LoVo (cell line): ENCODE measurements at places on chromosomes 12 and 14.

GRCh38 chr12:25248137-25248536, 2.6 kb downstream of the KRAS start:
- no peak for DNase-seq

GRCh38 chr12:110365489-110366320, 37.8 kb downstream of the ANAPC7 start:
- DNase-seq, result no peak

GRCh38 chr14:30317729-30318128, 241.2 kb upstream of the G2E3 start:
- no peak for DNase-seq

DNA sequence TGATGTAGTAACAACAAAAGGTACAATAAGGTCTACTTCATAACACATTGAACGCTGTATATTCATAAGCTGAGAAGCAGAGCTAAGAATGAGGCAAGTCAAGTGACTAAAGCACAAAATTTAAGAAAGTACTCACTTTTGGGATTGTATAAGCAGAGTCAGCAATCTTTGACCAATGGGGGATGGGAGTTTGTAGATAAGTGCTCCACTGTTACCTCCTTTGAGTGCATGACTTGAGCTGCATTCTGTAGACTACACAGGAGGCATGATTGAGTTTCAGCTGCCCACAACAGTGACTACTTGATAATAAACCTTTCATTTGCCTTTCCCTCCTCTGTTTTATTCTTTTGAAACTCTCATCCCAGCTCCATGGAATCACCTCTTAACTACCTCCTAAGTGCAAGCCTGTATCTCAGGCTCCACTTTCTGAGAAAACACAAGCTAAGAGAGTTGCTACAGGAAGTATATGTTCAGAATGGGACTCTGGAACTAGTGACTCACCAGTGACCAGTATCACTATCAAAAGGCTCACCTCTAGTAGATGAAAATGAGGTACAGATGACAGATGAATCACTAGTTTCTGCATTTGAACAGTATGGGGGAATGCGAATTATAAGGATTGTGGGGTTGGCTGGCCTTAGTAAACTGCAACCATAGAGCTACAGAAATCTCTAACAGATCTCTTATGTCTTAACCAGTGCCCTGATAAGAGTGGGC, 49.2 kb downstream of the SLC35F4 start:
- no peak for DNase-seq

GRCh38 chr12:120726961-120727360, 1.3 kb downstream of the ACADS start:
- no peak for DNase-seq

- no peak for DNase-seq
Measured at GRCh38 chr12:62860501-62861411, 74.2 kb downstream of the PPM1H start.

DNA sequence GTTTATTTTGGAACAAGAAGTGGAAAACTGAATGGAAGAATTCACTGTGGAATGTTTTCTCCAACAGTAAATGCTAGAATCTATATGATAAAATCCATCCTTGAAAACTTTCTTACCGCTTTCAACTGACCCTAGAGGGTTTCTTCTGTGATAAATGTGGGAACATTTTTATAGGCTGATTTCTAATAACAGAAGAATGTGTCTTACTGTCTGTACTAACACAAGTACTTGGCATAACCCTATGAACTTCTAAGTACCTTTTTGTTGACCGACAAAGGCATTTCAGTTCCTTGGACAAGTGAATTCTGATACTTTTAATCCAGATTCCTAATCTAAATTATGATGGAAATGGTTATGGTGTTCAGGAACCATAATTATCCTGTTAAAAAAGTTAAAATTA, 1109.7 kb upstream of the FLRT2 start:
- no peak for DNase-seq

- DNase-seq, result no peak
Measured at GRCh38 chr12:89760783-89761182, 52.1 kb upstream of the ATP2B1 start.
